ENCODE measurements at places on chromosomes 2 and 18. TPM values are rescaled to one million over a fixed set of nuclear protein-coding genes. Genes with fewer than 3 reads are reported as not detected.
A peak's percentile ranks its signal among the peaks of the same experiment; 100 is the strongest.

- peak; percentile 61 for DNase-seq
Observed at GRCh38 chr2:30208453-30208852, 22.9 kb upstream of the LBH start.

Gene TMEM185B
- 20.8 TPM for total RNA-seq

GRCh38 chr2:239407112-239407511, 6.3 kb upstream of the HDAC4 start:
- DNase-seq = no peak

DNA sequence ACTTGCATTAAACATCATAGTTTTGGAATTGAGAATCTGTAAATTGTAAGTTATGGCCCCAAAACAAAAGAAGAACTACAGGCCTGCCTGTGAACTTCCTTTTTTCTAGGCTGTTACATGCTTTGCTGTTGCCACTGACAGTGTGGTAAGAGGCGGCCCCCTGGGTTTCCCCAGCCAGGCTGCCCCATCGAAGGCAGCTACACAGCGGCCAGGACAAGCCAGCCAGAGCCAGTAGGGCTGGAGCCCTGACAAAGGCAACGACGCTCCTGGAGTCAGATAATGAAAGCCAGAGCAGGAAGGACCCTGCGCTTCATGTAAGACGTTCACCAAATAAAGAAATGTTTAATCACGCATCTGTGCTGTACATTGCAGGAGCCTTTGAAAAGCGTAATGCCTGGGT, 55.0 kb downstream of the ANKRD44 start:
- no peak for DNase-seq

DNA sequence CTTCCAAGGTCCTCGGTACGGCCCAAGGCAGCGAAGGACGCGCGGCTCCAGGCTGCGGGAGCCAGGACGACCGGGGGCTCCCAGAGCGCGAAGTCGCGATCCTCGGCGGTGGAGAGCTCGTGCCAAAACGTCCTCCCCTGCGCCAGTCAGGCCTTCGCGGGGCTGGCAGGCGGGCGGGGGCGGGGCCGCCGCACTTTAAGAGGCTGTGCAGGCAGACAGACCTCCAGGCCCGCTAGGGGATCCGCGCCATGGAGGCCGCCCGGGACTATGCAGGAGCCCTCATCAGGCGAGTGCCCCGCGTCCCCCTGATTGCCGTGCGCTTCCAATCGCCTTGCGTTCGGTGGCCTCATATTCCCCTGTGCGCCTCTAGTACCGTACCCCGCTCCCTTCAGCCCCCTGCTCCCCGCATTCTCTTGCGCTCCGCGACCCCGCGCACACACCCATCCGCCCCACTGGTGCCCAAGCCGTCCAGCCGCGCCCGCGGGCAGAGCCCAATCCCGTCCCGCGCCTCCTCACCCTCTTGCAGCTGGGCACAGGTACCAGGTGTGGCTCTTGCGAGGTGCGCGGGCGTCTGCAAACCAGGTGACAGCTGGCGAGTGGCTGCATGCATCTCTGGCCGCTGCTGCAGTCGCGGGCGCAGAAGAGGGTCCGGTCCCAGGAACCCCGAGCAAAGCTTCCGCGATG, at the start of gene CIDEA:
TSS of gene CIDEA (plus strand) at position 226 of the 684 bp plus-strand sequence. CDS start at position 249, 23 bp downstream.
- DNase-seq = no peak

Gene ROCK1
- 27.4 TPM for total RNA-seq

GRCh38 chr2:32925283-32925815, 21.4 kb upstream of the LTBP1 start:
- no peak for DNase-seq

GRCh38 chr18:79393635-79394533, 1.8 kb upstream of the NFATC1 start:
- DNase-seq = peak; percentile 59

DNA sequence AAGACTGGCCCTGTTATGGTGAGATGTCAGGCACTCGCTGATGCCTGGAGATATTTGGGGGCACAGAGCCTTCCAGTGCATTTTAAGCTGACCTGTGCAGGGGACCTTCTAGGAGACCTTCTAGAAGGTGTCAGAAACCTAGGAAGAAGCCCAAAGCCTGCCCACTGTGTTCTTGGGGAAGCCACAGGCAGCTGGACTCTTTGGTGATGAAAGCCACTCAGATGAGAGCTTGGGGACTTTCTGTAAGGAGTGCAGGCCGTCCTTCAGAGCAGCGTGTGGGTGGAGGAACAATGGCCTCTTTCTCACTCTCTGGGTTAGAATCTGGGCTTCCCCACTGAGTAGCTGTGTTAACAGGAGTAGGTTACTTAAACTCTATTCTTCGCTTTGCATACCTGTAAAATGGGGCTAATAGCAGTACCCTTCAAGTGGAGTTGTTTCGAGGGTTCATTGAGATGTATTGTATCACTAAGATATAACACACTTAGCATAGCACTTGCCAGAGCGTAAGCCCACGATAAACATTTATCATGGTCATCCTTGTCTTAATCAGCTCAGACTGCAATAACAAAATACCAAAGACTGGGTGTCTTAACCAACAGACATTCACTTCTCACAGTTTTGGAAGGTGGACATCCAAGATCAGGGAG, 322.3 kb upstream of the EPAS1 start:
- DNase-seq = no peak

GRCh38 chr2:149438330-149438960, 108.1 kb downstream of the LYPD6 start:
- DNase-seq = no peak

DNA sequence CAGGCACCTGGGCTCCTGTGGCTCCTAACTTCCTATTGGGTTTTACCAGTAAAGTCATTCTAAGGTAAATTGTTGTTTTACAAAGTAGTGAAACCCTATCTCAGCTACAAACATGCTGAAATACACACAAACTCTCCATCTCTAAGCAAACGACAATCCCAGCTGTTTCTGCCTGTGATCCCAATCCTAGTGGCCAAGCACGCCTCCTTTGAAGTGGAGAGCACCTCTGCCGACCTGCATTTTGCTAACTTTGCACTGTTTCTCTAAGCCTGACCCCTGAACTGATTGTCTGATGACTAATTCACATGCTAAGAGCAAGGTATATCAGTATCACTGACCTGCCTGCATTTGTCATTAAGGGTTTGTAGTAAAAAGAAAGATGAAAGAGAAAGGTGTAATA, 124.3 kb downstream of the PAX3 start:
- DNase-seq = peak; percentile 4

- no peak for DNase-seq
Observed at GRCh38 chr2:222733846-222734702, 62.6 kb downstream of the MOGAT1 start.

- peak; percentile 66 for DNase-seq
Observed at GRCh38 chr2:1769703-1770422, 25.5 kb upstream of the PXDN start.

DNA sequence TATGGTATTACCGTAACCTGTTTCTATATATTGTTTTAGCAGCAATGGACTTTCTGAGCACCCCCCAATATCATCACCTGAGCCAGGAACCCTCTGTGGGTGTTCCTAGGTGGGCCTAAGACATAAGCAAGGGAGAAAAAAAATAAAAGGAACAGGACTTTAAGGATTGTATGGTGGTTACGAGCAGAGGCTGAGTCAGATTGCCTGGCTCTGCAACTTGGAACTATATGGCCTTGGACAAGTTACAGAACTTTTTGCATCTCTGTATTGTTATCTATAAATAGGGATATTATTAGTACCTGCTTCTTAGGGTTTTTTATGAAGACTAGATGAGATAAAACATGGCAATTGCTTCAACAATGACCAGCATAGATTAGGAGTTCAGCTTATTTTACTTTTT, 34.9 kb downstream of the MFSD6 start:
- no peak for DNase-seq

DNA sequence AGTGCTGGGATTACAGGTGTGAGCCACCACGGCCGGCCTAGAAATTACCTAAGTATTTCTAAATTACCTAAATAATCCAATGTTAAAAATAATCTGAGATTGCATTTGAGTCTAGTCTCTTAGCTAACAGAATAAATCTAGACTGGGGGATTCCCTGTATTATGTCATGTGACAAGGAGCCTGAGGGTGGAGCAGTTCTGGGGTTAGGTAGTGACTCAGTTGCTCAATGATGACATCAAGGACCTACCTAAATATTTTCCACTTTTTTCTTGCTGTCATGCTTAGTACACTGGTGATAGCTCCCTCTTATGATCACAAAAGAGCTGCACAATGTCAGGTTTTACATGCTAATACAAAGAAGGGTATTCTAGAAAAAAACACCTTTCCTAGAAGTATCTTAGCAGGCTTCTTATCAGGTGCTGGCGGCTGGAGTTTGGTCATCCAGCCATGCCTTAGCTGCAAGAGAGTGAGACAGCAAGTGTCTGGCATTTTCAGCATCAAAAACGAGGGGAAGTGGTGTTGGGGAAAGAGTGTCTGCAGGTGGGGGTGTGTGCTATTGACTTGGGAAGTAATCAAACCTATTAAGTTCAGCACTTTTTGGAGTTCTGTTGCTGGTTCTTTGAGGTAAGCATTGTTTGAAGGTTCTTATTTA, 17.5 kb upstream of the CEP192 start:
- DNase-seq = peak; percentile 51

Gene DPP10
- 0.26 TPM for total RNA-seq

DNA sequence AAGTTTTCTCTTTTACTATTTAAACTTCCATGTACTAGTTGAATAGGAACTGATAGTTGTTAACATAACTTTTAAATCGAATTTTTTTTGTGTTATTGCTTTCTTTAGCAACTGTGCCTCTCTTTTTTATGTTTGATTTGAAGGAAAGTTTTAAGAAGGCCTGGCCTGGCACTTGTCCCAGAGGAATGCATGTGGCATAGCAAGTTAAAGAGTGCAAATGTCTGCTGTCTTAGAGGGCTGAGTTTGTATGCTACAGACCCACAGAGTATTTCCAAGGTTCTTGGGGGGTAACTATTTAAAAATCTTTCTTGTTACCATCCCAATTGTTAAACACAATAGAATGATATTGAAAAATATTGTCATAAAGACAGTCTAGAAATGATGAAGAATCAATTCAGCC, 47.0 kb downstream of the MTCL1 start:
- no peak for DNase-seq

Gene CPO
- 0.13 TPM for total RNA-seq

DNA sequence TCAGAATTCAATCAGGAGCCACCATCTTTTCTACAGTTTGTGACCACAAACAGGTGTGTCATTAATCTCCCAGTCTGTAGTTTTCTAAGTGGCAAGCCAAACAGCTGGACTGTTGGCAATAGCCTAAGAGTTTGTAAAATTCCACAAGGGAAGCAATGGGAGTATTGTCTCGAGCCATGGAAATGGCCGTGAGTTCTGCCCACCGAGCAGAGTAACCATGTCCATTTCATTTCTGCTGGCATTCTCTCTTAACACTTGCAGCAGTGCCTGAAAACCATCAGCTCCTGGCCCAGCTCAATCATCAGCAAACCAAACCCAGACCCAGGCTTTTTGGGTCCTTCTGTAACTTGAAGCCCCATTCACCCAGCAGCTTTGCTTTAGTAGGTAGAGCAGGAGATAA, 387.8 kb upstream of the CDH7 start:
- no peak for DNase-seq

Gene GKN2
- total RNA-seq = not detected
